K562 (cell line): ENCODE measurements at places on chromosomes 16 and 17. TPM values are rescaled to one million over a fixed set of nuclear protein-coding genes. Genes with fewer than 3 reads are reported as not detected.

UBN1 gene
- 40.9 and 45.7 TPM in 2 replicates for total RNA-seq

- DNase-seq, result no peak
These were observed 2.0 kb downstream of the TMEM208 start for GRCh38 chr16:67228905-67229304.

DNA sequence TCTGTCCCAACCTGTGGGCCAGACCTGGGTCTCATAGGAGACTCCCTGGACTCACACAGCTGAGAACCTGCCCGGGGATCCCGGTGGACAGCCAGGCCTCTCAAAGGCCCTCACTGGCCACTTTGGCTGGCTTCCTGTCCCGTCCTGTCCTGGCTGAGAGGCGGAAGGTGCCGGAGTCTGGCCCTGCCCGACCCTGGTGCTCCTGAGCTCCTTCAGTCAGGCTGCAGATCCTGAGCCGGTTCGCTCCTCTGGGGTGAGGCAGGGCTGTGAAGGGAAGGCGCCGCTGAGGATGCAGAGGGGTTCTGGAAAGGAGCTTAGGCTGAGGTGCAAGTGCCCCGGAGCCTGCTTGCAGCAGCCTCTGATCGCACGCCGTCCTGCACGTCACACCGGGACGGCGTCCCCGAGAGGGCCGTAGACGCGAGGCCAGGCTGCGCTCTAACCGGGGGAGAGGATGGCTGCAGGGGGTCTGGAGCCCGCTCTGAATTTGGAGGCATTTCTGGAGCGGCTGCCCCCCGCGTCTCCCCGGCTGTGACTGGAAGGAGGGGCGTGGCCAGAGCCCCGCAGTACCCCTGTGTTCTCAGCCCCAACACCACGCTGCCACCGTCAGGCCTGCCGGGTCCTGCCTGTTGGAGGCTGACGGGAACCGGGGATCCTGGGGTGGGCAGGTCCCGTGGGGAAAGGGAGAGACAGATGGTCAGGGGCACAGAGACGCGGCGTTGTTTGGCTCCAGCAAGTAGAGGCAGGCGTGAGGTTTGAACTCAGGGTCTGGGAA, 4.1 kb downstream of the HGS start:
- DNase-seq, result no peak

GRCh38 chr17:74430385-74430705, 1.5 kb upstream of the GPRC5C start:
- no peak for DNase-seq

- DNase-seq, result no peak
These were observed 15.9 kb upstream of the DOK4 start for GRCh38 chr16:57502048-57502775.
